ENCODE measurements at places on chromosomes 16 and 17.

DNA sequence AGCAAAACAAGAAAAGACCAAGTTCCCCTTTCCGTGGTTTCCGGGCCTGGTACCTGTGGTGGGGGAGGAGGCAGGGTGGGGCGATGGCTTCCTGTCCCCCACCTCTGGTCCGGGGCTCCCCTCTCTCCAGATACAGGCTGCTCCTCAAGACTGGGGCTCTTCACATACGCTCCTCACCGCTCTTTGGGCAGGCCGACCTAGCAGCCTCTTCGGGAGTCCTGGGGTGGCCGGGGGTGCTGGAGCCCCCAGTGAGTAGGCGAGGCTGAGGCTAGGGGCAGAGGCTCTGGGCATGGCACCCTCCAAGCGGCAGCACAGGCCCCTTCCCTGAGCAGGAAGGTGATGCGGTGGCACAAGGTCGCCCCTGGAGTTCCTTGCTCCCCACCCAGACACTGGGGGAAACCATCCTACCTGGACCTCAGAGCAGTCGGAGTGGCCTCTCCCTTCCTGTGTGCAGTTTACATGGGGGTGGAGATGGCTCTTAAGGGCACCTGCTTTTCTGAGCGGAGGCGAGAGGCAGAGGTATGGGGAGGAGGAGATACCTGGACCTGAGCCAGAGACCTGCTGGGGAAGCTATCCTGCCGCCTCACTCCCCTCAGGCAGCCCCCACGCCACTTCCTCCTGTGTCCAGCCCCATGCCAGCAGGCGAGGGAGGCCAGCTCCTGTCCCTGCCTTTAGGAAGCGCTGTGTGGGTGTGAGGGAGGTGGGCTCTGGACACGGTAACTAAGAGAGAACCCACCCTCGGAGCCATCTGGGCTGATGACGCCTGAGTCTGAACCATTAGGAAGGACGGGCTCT lies 891 bp downstream of the CORO1A start:
- no peak for DNase-seq

DNA sequence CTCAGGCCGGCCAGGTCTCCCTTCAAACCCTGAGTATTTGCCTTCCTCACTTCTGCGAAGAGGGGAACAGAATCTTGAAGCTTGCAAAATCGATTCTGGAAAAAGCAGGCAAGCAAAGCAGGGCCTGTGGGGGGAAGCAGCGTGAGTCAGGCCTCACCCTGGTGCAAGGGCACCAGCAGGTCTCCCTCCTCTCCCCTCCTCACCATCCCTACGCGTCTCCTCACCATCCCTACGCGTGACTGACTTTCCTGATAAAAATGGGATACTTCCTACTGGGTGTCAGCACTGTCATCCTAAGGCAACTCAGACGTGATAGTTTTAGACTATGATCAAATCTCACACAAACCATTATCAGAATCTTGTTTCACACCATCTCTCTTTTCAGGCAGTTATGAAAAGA lies 12.1 kb downstream of the CMTM3 start:
- no peak for DNase-seq

DNA sequence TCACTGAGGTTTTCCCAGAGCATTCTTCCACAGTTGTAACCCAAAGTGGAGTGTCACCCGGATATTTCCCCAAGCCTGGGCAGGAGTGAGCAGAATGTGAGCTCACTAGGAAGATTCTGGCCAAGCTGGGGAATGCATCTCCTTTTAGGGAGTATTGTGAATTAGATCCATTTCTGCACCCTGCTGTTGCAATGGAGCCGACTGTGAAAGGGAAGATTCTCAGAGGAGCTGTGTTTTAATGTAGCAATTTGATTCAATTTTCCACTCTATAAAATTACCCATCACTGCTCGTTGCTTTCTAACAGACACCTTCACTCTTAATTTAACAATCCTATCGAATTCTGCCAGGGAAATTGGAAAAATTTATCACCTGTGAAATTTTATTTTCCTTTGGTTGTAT lies 70.8 kb downstream of the SNX11 start:
- DNase-seq = no peak

- no peak for DNase-seq
These were observed 125.1 kb downstream of the NPIPB5 start for GRCh38 chr16:22635801-22636200.

- DNase-seq = peak; percentile 91
These were observed 17.7 kb upstream of the SMURF2 start for GRCh38 chr17:64679710-64680216.

DNA sequence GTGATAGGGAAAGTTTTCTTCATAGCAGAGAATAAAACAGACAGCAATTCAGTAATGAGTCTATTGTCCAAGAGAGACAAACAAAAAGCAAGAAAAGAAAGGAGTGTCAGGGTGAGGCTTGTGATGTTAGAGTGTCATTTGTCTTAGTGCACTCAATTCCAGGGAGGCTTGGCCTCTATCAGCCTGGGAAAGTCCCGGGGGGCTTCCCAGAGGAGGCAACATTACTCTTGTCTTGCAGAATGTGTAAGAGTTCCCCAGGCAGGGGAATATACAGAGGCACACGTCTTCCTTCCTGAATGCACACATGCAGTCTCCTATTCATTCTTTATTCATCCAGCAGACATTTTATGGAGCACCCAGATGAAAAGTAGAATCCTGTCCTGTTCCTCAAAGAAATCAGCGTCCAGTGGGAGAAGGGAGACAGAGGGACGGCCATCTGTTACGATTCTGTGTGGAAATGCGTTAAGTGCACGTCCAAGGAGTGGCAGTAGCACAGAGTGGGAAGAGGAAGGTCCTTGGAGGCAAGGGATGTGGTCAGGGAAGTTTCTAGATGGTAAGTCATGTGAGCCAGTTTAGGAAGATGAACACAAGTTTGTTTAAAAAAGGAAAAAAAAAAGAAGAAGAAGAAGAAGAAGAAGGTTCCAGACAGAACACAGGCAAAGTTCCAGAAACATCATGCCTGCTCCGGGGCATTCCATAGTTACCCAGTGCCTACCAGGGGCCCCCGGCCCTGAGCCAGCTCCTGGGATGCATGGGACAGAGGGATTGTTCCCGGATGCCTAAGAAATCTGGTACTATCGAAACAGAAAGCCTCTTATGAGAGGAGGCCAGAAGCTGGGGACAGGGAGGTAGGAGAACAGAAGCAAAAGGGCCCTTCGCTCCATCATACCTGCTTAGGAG lies 21.1 kb downstream of the CACNG4 start:
- no peak for DNase-seq

GRCh38 chr16:14378689-14379467 lies 251.2 kb downstream of the PARN start:
- DNase-seq = no peak

GRCh38 chr17:41919165-41919817 lies 540 bp upstream of the ACLY start:
- DNase-seq = peak; percentile 48

GRCh38 chr16:74183601-74184360 lies 112.8 kb upstream of the PSMD7 start:
- no peak for DNase-seq

DNA sequence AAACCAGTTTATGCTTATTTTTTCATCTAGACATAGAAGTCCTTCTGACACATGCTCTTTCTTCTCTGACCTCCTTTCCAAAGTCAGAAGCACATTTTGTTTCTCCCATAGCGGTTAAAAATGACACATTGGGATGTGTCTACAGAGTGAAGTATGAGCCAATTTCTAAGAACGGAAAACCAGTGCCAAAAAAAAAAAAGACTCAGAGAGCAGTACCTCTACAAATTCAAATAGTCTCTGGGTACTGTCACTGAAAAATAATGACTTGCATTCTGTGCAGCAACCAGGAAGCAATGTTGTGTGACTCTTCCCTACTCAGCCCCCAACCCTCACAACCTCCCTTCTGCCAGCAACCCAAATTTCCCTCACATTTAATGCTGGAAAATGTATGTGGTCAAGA lies 145.5 kb upstream of the PMFBP1 start:
- no peak for DNase-seq

DNA sequence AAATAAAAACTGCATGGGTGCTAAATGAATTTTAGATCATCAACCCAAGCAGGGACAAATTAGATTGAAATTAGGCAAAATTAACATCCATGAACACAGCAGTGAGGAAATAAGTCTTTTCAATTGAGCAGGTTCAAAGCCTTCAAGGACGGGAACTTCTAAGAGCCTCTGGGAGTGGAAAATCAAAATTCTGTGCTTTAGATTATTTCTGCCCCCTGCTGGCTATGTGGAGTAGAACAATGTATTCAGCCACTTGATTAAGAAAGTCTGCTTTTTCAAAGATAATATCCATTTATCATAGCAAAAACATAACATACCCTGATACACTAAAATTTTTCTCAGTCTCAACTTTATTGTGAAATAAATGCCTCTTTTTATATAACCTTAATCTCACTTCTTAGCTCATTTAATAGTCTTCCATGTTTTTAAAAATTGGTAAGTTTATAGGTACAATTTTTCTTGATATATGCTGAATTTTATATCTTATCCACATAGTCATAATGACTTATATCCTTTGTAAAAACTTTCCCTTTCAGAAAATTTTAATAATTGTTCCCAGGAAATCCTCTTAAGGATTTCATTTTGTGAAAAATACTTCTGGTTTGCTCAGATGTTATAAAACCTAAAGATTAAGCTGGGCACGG lies 28.1 kb upstream of the NOL11 start:
- DNase-seq = peak; percentile 57

- DNase-seq = no peak
These were observed 70.3 kb upstream of the MMP2 start for GRCh38 chr16:55408661-55409060.

DNA sequence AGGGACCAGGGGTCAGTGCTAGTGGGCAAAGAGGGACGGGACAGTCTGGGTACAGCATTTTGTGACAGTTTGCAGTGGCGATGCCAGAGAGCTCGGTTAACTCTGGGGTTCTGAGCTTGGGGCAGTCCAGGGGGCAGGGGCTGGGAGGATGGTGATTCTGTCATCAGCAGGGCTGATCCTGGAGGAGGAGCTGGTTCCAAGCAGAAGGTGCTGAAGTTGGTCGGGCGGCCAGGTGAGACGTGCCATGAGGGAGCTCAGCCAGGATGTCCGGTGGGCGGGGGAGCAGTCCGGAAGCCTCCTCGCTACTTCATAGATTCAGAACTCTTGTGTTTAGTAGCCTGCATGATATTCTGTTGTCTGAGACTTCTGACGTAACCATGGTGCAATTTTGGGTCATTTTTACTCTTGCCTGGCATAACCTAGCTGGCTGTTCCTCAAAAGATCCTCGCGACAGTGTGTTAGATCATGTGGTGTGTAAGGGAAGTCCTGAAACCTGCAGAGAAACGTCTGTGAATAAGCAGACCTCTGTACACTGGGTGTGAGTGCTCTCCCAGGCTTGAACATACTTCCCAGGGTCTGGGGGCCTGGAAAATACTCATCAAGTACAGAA lies 122.0 kb downstream of the CLEC16A start:
- no peak for DNase-seq

DNA sequence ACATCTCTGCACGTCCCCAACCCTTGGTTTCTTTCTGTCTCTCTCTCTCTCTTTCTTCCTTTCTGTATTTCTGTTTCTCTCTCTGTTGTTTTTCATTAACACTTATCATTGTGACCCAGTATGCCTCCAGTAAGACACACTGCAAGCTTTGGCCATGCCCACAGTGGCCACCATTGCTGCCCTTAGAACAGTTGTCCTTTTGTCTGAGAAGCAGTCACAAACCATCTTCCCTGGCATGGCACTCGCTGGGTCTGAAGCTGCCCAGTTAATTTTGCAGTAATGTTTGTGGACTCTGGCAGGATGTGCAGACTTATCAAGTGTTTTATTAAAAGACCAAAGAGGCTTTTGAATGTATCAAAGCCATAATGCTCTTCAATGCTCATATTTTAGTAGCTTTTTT lies 146.9 kb downstream of the MSI2 start:
- no peak for DNase-seq

DNA sequence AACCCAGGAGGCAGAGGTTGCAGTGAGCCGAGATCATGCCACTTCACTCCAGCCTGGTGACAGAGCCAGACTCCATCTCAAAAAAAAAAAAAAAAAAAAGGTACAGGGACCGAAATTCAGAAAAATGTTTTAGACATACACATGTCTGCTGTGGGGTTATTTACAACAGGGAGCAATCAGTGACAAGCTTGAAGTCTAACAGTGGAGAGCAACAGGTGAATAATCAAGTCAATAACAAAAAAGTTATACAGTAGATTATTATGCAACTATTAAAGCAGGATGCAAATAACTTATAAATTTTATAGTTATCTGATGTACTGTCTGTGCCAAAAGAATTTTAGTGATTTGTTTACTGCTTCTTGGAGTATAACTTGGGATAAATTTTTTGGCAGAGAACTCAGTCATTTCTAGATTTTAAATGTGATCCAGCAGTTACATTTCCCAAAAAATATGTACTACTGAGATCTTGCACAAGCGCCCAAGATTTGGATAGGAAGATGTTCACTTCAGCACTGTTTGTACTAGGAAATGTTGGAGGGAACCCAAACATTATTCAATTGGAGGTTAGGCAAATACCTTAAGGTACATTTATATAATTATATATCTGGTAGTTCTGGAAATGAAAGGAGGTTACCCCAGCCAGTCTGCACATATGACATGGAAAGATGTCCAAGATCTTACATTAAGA lies 34.1 kb downstream of the EEF2K start:
- DNase-seq = no peak
